ENCODE measurements at places on chromosomes 2 and 18.

DNA sequence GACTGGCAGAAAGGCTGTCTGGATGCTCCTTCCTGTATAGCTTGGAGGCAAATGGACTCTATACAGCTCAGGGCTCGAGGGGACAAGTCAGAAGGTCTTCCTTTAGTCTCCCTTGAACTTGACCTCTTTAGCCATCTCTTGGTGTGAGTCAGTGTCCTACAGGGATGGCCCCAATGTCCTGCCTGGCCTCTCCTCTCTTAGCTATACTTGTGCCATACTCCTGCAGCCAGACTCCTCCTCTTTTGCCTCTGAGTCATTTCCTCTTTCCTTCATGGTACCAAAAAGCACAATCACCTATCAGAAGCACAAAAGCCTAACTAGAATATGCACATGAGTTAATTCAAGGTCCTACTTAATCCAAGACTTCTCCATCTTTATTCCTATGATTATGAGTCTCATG, 112.7 kb downstream of the XRCC5 start:
- DNase-seq = no peak

GRCh38 chr2:27502142-27502541, 5.5 kb downstream of the GCKR start:
- no peak for DNase-seq

DNA sequence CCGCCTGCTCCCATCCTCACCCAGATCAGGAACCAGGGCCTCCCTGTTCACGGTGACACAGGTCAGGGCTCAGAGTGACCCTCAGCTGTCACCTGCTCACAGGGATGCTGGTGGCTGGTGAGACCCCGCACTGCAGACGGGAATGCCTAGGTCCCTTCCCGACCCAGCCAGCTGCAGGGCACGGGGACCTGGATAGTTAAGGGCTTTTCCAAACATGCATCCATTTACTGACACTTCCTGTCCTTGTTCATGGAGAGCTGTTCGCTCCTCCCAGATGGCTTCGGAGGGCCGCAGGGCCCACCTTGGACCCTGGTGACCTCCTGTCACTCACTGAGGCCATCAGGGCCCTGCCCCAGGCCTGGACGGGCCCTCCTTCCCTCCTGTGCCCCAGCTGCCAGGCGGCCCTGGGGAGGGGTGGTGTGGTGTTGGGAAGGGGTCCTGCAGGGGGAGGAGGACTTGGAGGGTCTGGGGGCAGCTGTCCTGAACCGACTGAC, 31.7 kb downstream of the GPC1 start:
- no peak for DNase-seq

GRCh38 chr2:71605781-71606241, 152.4 kb downstream of the DYSF start:
- DNase-seq = no peak

Data from forelimb muscle (tissue), 1 donor.